Stimulated activated CD4-positive, alpha-beta T cell treated with anti-CD3 and anti-CD28 coated beads, Interleukin-2, amount 100 ng/mL, for 24 hours (primary cell): ENCODE measurements at places on chromosomes 3 and 15.

- no peak for DNase-seq
Observed at GRCh38 chr15:70430069-70430468, 332.4 kb upstream of the TLE3 start.

GRCh38 chr15:34337557-34338306 is at the start of gene SLC12A6:
TSS of gene SLC12A6 (minus strand) at chr15:34337781. CDS start at chr15:34336680, 1,101 bp downstream.
- peak; percentile 93 for DNase-seq

DNA sequence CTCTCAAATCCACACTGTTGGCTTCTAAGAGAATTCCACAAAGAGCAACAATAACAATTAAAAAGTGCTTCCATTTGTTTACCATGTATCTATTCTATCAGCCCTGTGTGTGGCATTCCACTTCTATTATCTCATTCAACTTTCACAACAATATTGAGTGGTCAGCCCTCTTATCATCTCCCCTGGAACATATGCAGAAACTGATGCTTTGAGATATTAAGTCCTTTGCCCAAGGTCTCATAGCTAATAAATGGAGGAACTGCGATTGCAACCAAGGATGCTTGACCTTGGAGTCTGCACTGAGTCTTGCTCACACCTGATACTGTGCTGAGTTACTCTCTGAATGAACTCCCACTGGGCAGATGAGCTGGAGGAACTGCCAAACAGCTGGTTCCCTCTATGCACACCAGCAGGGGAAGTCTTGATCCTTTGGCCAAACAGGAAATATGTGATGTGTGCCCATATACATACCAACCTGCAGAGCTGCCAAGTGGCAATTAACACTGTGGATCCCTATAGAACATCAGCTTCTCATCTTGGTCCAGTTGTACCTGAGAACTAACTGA is 144.7 kb upstream of the WNT5A start:
- DNase-seq, result no peak

- DNase-seq, result no peak
Observed at GRCh38 chr3:155664925-155665695, 79.8 kb downstream of the PLCH1 start.
